ENCODE measurements at places on chromosomes 12 and 14.
A peak's percentile ranks its signal among the peaks of the same experiment; 100 is the strongest.

GRCh38 chr12:58069268-58069963 is 128.0 kb downstream of the ATP23 start:
- no peak for DNase-seq

DNA sequence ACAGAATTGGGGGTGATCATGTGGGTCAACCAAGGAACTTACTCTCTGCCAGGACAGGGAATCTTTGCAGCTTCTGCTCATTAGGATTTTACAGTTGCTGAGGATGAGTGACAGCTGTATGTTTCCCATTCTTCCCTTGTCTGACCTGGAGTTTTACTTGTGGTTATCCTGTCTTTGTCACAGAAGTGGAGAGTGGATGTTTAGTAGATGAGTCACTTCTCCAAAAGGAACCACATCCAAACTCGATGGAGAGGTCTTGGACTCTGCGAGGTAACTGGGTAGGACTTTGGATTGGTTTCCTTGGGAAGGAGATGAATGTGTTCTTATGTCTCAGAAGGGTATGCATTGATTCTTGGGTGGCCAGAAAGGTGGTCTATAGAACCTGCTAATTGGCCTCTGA is 53.8 kb upstream of the USP44 start:
- DNase-seq = no peak

- DNase-seq = no peak
These were observed 1241.2 kb upstream of the FLRT2 start for GRCh38 chr14:84288781-84289180.

- DNase-seq = no peak
These were observed 178.2 kb downstream of the BCL11B start for GRCh38 chr14:99093532-99094517.

DNA sequence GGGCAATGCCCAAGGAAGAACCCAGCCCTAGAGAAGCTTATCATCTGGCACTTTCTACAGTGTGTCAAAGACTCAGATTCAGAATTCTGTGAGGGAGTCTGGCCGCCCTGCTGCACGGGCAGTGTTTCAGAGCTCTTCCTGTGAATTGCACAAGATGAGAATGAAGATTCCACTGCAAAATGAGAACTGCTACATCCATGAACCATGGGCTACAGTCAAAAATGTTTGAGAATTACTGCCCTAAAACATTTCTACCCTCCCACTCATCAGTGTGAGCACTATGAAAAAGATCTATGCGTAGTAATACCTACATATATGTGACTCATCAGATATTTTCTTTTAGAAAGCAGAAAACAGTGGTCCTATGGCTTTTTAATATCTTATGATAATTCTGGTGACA is 104.0 kb downstream of the STAB2 start:
- no peak for DNase-seq

- no peak for DNase-seq
These were observed 35.9 kb downstream of the SLC4A8 start for GRCh38 chr12:51460519-51460918.

DNA sequence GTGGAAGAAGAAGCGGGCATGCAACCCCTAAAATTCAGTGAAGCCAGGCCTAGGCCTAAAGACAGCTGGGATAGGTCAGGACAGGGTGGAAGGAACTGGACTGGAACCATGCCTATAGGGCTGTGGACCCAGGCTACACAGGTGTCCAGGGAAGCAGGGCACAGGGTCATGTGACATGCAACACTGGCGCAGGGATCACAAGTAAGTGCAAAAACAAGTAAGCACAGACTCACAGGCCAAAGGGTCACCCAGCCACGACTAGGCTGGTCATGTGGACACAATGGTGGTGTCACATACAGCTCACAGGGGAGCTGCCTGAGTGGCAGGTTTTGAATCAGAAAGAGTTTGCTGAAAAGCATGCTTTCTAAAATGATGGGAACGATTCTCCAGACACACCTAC is 195.7 kb downstream of the SPTSSA start:
- no peak for DNase-seq

- DNase-seq = no peak
These were observed 44.7 kb downstream of the DPF3 start for GRCh38 chr14:72849222-72849621.

GRCh38 chr12:116927244-116927940 is 16.6 kb downstream of the FBXW8 start:
- no peak for DNase-seq

DNA sequence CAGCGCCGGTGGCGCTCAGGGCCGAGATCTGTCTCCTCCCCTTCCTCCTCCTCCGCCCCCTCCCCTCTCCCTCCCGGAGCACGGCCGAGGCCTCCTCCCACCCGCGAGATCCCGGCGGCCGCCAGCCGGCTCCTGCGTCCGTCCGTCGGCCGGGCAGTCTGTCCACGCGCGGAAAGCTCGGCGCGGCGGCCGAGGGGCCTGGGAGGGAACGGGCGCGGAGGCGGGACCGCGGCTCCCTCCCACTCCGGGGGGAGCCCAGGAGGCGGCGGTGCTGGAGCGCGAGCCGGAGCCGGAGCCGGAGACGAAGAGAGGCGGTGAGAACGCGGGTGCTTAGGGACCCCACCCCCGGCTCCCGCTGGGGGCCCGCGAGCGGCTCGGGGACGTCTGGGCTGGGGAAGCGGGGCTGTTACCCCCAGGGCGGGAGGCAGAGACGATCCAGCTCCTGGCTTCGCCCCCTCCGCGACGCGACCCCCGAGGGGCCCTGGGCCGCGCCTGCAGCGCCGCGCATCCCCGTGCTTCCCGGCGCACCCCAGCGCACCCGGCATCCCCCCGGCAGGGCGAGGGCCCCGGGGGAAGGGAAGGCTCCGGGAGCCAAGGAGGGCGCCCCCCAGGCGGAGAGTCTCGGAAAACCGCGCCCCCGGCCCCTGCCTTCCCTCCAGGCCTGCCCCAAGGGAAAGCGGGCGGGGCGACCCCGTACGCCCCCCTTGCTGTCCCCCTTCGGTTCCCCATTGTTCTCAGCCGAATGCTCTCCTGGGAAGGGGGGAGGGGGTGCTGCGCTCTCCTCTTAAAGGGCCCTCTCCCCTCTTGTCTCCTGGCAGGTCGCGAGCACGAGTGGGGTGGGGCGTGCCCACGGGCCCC is at the start of gene DTX1:
Gene DTX1, plus strand, starts transcription at position 100 of the 858 bp plus-strand sequence. CDS start 1,463 bp downstream, outside the sequence.
- no peak for DNase-seq

DNA sequence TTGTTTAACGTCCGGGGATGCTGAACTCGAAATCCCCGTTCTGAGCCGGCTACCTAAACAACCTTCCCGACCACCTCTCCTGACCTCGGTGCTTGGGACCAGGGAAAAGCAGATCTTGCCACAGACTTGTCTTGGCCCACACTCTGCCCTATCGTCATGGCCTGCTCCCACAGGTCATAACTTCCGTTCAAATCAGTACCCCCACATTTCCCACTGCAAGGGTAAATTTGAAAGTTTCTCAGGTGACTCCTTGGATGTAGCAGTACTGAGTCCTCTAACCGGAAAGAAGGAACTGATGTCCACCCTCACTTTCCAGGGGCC is 612 bp upstream of the RBM23 start:
- no peak for DNase-seq

DNA sequence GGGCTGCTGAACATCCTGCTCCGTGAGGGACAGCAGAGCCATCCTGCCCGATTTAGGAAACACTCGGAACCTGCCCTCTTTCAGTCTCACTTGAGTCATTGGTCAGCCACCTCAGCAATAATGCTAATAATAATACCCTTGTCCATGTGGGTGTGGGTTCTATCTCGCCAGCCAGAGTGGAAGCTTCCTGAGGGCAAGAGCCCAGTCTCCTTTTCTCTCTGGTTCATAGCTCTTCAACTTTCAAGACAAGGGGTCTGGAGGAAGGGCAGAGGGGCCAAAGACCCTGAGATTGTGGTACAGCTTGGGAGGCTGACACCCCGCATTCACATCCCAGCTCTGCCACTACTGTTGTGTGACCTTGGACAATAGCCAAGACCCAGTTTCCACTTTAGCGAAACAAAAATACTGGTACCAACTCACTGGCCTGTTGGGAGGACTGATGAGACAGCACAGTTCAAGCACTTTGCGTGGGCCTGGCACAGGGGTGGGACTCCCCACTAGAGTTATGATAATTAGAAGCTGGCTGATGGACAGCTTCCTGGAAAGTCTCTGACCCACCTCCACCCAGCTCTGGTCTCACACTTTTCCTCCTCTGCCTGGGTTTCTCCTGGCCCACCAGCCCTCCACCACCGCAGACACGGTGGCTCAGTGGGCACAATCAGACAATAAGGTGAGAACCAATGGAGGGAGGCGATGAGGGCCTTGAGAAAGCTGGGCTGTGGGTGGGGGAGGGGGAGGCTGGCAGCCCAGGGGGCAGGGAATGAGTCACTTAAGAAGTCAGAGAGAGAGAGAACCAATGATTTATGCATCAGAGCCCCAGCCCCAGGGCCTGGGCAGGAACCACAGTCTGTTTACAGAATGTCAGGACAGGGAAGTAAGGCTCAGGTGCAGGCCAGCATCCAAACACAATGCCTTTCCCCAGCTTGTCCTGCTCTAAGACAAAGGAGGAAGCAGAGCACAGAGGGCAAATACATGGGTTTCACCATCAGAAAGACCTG is 9.6 kb downstream of the FAIM2 start:
- DNase-seq = peak; percentile 19

DNA sequence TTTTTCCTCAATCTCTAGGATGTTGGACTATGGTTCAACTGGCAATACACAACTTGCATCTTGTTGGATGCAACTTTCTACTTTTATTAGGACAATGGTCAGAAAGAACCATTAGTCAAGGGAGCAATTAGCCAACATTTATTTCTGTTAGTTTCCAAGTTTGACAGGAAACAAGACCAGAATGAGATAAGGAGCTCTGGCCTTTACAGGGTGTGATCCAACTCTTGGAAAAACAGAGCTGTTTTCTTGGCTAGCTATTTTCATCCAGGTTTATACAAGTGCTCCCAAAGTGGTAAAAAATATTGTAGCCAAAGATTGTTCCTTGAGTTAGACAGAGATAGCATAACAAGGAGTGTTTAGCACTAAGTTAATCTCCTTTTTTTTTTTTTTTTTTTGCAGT is 3.9 kb upstream of the SYNE2 start:
- DNase-seq = no peak

DNA sequence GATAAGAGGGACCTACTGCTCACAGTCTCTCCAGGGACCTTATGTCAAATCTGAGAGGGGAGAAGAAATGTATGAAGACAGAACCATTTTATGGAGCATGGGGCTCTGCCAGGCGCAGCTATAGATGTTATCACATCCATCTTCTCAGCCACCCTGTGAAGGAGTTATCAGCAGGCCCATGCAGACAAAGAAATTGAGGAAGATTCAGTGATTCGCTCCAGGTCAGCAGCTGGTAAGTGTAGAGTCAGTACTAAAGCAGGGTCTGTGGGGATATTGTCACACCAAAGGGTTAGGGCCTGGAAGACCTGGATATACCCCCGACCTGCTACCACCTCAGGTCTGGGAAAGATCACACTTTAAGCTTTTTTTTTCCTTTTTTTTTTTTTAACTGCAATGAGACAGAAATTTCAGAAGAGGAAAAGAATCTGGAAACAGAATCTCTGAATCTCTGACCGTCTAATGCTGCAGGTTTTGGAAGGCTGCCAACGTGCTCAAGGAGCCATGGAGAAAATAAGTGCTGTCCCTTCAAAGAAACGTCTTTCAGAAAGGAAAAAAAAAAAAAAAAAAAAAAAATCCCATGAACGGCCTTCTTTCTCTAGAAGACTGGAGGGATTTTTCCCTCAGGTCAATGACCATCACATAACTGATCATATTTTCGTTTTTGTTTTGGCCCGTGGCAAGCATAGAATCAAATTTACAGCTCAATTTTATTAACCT is 73.3 kb upstream of the PLEKHG7 start:
- no peak for DNase-seq

DNA sequence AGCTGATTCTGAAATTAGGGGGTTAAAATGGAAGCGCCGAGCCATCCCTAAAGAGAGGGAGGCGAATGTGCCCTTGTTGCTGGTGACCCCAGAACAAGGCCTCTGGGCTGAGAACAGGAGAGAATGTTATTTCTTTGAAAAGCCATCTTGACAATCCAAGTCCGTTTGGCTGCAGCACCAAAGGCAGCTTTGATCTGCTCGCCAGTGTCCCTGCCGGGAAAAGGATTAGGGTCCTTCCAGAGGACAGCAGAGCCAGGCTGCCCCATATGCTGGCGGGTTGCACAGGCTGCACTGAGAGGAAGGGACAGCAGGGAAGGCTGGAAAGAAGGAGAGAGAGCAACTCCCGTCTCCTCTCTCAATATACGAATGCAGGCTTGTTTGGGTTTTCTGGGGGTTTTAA is 141.7 kb downstream of the TMEM132C start:
- DNase-seq = no peak

DNA sequence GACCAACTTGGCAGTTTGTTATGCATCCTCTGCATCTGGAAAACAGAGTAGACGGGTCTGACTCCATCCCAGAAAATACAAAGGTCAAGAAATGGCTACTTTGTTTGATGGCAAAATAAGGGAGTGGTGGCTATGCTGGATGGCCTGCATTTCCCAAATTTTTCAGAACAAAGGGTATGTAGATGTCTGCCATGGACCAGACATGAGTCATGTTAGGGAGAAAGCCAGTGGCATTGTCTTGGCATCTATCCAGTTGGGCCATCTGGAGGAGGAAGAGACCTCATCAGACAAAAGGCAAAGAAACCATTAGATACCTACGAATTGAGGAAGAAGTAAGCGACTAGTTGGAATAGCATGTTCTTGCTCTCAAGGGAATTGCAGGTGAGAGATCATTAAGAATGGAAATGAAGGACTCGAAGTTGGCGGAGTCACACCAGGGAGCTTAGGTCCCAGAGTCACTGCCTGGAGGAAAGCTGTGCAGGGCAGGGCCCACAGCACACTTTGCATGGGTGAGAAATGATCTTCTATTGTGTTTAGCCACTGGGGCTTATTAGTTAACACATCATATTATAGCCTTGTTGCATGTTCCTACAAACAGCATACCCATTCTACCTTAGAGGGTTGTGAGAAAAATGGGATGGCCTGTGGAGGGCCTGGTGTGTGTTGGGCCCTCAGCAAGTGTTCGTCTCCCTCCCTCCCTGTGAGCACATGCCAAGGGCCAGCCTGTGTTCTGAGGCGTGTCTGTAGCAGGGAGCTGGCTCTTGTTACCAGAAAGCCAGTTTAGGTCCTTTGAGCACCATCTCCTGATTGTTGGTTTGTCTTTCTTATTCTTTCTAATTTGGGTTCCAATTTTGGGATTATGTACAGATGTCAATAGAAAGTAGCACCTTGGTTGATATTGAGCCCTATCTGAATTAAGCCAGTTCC is 119.4 kb downstream of the KTN1 start:
- no peak for DNase-seq

- no peak for DNase-seq
These were observed 27.9 kb downstream of the BAZ2A start for GRCh38 chr12:56602239-56602638.

GRCh38 chr12:23887055-23887835 is 62.2 kb downstream of the SOX5 start:
- no peak for DNase-seq
